Activated naive CD4-positive, alpha-beta T cell treated with anti-CD3 and anti-CD28 coated beads, Interleukin-2, amount 50 U/mL, for 16 hours (primary cell): ENCODE measurements at places on chromosomes 4 and X.
A peak's percentile ranks its signal among the peaks of the same experiment; 100 is the strongest.

GRCh38 chrX:63967551-63967950, 182.5 kb upstream of the ARHGEF9 start:
- DNase-seq, result no peak

DNA sequence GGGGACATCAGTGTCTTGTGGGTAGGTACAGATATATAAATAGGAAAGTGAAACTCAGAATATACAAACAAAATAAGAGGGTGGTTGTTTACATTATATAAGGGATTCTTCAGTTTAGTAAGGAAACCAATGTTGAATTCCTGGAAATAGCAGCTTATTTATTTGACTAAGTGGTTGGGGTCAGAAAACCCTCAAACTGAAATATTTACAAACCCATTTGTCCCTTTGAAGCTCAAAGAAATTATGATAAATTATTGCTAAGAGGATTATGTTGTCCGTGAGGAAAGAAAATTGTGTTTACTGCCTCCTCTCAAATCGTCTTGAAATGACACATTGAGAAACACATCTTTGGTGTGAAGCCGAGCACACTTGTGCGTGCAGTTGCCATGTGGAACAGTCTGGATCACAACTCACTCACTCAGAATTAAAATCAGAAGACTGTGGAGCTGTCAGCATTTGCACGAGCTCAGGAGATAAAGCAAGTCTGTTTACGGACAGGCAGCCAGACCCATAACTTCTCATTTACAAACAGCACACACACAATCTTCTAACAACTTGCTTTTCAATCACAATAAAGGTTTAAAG, 46.8 kb upstream of the SETD7 start:
- no peak for DNase-seq

- no peak for DNase-seq
Measured at GRCh38 chr4:60923075-60923474, 277.1 kb upstream of the ADGRL3 start.

- DNase-seq, result no peak
Measured at GRCh38 chr4:110610620-110610939, 12.3 kb downstream of the PITX2 start.

DNA sequence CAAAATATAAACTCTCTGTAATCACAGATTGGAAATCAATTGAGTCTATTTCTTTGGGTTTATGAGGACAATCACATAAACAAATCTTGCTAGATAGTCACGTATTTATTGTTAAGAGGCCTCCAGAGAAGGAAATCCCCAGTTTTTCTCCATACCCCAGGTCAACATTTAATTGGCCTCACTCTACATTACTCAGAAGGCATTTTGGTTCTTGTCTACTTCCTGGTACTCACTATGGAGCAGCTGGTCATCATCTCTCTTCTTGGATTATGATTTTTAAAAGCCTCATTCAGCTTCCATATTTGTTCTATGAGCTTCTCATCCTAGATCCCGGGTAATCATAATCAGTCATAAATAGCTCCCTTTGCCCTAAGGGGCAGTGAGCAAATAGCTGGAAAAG, 81.6 kb upstream of the LNX1 start:
- DNase-seq, result no peak

DNA sequence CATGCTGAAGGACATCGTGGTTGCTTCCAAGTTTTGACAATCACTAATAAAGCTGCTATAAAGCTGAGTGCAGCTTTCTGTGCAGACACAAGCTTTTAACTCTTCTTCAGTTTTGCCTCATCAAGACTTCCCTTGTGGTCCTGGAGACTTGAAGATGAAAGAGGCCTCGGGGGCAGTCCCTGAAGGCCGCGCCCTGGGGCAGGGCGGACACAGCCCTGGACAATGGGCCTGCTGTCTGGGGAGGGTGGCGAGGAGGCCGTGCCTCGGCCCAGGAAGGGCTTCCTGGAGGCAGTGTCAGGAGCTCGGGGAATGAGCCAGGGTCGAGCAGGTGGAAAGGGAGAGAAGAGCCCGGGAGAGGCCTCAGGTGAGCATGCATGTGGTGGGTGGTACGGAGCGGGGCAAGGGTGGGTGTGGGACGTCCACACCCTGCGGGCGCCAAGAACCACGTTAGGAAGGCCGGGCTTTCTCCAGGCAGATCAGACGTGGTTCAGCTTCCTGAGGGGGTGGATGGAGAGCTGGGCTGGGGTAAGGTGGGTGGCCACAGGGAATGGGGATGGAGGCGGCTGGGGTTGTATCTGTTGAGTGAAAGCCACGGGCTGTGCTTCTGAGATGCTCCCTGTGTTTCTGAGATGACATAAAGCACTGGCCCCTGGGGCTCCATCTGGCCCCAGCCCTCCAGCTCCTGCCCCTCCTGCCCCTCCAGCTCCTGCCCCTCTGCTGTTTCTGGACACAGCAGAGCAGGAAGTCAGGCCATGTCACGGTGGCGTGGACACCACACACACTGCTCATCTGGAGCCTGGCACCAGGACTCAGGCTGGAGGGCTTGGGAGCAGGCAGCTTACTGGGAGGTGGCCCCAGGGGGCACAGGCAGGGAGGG, 21.5 kb downstream of the ADRA2C start:
- no peak for DNase-seq

GRCh38 chr4:61442936-61443335, 242.8 kb downstream of the ADGRL3 start:
- no peak for DNase-seq

GRCh38 chr4:120446051-120446567, 379.5 kb upstream of the MAD2L1 start:
- no peak for DNase-seq

DNA sequence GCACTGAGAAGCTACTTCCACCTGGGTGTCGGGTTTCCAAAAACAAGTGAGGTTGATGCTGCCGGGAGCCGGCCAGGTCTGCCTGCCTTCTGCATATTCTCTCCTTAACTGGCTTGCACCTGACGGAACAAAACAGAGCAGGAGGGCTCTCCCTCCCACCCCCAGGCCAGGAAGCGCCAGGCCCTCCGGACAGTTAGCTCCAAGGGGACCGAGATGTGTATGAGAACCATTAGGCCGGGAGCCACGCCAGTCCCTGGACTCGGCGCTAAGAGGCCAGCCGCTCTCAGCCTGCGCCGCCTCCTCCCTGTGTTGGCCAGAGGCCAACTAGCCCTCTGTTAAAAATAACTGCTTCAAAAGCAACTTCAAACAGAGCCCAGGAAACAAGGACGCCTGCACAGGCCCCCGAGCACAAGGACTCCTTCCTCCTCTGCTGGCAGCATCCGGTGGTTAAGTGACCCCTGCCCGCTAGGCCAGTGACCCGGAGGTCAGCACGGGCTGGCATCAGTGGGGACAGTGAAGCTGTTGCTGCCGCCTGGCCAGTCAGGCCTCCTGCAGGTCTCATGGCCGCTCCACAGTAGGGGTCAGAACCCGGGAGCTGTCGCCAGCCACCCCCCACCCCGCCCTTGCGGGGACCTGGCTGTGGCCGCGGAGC, 107.9 kb downstream of the ABLIM2 start:
- no peak for DNase-seq

GRCh38 chrX:106481341-106481740, 130.4 kb upstream of the RADX start:
- peak; percentile 11 for DNase-seq

DNA sequence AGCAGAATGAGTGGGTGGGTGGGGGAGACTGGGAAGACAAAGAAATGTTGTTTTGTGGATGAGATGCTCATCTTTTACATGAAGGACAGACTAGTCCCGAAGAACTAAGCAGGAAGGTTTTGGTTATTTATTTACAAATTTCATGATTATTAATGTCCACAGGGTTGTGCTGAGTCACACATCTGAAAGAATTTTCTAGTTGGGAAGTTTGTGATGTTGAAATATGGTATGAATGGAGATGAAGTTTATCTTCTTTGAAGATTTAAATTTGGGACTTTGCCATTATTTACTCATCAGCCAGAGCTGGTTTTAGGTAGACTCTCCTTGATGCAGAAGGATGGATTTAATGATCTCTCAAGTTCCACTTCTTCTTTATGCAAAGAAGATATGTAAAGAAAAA, 75.5 kb downstream of the MOSPD2 start:
- DNase-seq, result no peak

GRCh38 chr4:32864713-32865351, 2144.7 kb downstream of the PCDH7 start:
- DNase-seq, result no peak

DNA sequence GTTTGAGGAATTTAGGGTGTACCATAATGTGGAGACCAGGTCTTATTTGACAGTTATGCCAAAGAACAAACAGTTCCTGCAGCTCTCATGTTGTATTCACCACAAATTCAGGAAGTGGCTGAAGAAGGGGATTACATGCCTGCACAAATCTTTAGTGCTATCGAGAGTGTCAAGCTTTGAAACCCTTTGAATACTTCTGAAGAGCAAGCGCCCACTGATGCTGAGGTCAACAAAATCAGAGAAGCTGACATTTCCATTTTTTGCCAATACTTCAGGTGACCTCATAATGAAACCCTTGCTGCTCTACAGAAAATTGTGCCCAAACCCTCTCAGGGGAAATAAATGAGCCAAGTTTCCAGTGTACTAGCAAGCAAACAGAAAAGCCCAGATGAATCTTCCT, 28.4 kb downstream of the PAK3 start:
- DNase-seq, result no peak

DNA sequence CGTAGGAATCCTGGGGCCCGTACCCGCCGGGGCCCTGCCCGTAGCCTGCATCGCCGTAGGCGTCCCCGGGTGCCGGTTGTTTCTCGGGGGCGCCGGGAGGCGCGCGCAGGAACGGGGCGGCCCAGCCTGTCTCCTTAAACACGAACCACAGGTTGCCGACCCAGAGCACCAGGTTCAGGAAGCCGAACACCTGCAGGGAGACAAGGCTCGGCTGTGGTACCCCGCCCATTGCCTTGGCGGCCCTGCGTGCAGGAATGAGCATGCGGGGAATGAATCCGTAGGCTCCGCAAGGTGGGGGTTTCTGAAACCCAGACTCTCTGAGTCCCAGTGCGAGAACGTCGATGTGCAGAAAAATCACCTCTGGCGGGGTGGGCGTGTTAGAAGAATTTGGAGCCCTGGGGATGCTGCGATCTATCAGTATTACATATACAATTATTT, 5.4 kb upstream of the PRICKLE3 start:
- DNase-seq, result no peak

DNA sequence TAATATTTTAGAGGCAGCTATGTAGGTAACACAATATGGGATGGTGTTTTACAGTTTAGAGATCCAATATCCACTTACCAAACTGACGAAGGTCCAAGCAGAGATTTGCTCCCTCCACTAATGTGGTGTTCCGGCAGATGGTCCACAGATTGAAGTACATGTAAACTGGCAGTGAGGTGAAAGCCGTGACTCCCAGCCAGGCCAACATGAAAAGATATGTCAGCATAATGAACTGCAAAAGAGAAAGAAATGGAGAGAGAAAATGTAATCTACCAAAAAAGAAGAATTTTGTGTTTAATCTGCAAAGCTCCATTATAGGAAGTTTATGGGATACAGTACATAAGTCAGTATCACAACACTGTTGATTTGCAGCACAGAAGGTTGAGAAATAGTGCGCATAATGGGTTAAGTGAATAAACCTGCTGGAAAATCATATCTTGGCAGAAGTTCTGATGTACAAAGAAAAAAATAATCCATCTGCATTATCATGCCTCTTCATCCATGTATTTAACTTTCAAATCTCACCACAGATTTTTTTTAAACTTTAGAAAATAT, 160.2 kb downstream of the GPM6A start:
- no peak for DNase-seq

- no peak for DNase-seq
Measured at GRCh38 chr4:98801259-98801725, 127.6 kb downstream of the EIF4E start.

- DNase-seq, result no peak
Measured at GRCh38 chr4:187965726-187966125, 29.8 kb upstream of the ZFP42 start.

- no peak for DNase-seq
Measured at GRCh38 chr4:169799260-169799659, 41.5 kb upstream of the HPF1 start.

GRCh38 chr4:6268650-6269615, 717 bp upstream of the WFS1 start:
- DNase-seq, result no peak

GRCh38 chr4:85724791-85725563, 250.0 kb downstream of the ARHGAP24 start:
- DNase-seq, result no peak

DNA sequence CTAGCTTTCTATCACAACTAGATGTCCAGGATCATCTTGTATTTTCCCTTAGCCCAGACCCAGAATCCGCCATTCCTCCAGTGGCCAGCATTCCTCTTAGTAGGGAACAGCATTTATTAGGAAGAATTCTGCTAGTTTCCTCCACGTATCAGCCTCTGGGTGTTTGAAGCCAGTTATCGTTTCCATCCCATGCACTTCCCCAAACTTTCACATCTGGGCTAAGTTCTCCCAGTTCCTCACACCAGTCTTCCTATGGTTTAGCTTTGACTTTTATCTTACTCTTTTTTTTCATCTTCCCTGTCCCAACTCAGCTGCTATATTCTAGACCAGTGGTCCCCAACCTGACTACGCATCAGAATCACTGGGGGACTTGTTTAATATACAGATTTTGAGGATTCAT, 53.5 kb upstream of the PRSS48 start:
- DNase-seq, result no peak

- no peak for DNase-seq
Measured at GRCh38 chr4:10731690-10732089, 47.1 kb upstream of the CLNK start.

DNA sequence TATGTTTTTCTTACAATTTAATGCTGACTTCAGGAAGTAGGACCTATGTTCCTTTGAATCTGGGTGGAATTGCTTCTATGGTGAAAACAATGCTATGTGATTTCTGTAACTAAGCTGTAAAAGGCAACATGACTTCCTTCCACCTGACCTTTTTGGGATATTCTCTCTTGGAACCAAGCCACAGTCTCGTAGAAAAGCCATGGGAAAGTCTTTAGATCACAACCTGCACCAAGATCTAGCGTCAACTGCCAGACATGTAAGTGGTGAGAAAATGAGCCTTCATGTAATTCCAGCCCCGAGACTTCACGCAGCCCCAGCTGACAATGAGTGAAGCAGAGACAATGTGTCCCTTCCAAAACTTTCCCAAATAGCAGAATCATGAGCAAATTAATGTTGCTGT, 297.0 kb upstream of the DCAF8L1 start:
- DNase-seq, result no peak

GRCh38 chr4:145937971-145938611, 532 bp downstream of the ZNF827 start:
- DNase-seq, result peak; percentile 46

DNA sequence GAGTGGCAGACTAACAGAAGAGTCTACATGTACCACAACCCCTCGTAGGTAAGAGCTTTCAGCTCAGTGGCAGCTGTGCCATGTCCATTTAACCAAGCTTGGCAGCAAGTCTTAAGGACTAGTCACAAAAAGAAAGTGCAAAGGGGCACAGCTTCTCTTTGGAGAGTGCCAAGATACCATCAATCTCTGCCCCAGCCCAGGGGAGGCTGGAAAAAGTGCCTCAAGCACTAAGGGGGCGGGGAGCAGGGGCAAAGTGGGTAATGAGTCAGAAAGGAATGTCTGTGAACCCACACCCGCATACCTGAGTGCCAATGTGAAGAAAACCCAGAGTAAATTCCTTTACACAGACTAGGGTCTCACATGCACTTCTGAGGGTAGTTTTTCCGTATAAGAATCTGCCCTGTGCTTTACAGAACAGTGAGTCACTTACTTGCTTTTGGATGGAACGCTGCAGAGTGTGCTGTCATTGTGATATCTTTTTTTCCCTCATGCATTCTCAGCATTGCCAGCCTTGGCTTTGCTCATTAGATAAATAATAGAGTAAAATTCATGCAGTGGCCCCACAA, 219.8 kb downstream of the ZNF674 start:
- DNase-seq, result peak; percentile 72
